Right hindlimb (tissue), 1 donor: ENCODE measurements at places on chromosomes 12 and 14.

GRCh38 chr14:68274725-68275124 lies 455.1 kb downstream of the RAD51B start:
- DNase-seq, result no peak

GRCh38 chr14:51931308-51931707 lies 58.0 kb upstream of the RTRAF start:
- DNase-seq, result no peak

DNA sequence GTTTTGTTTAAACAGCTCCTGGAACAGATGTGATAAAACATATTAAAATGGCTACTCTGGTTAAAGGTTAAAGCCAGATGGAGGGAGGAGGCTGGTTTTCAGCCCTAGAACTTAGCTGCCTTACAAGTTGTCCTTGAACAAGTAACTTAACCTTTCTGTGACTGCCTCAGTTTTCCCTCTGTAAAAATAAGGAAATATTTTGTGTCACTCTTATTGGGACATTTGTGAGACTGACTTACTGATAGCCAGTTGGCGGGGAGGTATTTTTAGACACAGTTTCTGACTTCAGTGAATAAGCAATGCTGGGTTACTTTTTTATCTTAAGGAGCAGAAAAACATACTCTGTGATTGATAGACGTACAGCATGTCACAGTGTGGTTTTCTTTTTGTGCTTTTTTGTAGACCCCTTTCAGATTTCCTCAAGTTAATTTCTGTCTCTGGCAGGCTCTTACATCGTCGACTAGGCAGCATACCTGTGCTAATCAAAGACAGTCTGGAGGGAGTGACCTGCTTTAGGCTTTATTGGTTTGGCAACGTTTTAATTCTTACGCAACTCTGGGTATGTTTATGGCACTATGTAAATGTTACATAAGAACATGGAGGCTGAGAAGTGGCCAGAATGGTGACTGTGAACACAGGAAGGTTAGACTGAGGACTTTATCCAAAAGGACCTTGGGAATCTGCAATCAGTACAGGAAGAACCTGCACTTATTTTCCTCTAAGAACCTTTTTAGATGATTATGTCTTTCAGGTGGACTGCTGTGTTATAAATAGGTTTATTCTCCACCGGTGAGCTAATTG lies 3.3 kb downstream of the ACVR1B start:
- DNase-seq, result no peak

DNA sequence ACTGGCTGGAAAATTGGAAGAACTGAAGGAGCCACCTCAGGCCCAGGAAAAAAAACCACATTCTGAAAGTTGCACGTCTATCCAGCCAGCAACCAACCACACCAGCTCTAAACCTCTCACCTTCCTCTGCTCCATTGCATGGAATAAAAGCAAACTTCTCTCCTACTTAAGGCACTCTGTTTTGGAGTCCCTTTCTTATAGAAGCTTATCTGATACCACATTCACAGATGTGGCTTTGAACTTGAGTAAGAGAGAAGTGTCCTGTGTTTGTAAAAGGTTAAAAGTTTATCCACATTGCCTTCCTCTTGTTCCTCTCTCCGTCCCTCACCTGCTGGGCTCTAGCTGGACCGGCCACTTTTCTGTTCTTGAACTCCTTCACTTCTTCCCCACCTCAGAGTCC lies 99.6 kb upstream of the PLXNC1 start:
- DNase-seq, result no peak

DNA sequence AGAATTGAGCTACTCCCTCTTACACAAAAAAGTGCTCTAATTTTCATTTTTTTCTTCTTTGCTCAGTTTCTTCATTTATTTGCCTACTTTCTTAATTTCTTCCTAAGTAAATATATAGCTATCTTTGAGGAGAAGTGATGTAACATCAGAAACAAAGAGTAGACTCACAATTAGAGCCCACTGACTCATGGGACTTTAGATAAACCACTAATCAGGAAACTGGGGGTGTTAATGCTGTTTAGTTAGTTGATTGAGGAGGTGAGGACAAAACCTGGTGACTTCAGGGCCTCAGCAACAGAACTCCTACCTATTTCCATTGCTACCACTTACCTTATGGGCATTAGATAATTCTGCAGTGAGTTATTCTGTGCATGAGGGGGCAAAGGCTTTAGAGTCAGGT lies 151.7 kb downstream of the MON2 start:
- no peak for DNase-seq

DNA sequence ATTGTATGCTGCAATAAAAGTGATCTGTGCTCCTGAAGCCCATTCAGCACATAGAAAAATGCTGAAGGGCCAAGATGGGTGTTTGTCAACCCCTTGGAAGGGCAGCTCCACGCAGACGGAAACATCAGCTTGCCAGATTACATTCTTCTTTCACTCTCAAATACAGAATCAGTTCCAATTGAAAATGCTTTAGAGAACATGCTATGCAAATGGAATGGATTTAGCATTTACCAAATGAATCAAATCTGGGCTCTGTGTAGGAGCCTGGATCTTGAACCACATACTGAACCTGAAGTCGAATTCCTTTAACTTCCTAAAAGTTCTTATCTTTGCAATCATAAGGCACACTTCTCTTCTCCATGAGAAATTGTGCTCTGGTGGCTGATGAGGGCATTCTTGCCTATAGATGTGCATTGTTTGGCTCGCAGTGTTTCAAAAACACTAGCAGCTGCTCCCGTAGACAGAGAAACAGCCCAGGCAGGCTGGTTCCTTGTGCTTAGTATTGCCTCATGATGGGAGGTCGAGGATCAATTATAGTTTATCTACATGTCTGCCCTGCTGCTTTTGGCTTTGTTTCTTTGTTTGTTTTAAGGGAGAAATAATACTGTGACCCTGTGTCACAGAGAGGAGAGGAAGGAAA lies 489.8 kb upstream of the FLRT2 start:
- no peak for DNase-seq

DNA sequence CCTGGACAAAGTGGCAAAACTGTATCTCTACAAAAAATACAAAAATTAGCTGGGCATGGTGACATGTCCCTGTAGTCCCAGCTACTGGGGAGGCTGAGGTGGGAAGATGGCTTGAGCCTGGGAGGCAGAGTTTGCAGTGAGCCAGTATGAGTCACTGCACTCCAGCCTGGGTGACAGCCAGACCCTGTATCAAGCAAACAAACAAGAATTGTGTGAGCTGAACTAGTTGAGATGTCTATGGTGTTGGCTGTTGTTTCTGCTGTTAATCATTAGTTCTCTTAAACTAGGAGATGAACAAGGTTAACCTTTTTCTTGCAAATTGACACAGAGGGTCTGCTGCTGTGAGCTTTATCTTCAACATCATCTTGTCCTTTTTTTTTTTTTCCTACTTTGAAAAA lies 23.6 kb downstream of the RASSF3 start:
- DNase-seq, result no peak

DNA sequence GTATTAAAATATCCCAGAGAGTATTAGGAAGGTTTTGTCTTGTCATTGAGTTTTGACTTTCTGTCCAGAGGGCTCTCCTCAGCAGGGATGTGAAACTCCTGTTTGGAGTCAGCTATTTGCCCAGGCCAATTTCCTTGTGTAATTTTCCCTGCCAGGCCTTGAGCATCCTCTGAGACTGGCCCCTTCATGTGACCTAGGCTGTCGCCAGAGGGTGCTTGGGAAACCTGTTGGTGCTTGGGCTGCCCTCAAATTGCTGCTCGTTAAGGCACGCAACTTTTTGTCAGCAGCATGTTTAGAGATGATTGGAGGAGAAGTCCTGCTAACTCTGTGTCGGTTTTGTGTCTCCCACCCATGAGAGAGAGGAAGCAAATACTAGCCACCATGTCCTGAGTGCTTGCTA lies 39.1 kb downstream of the IQSEC3 start:
- DNase-seq, result no peak

DNA sequence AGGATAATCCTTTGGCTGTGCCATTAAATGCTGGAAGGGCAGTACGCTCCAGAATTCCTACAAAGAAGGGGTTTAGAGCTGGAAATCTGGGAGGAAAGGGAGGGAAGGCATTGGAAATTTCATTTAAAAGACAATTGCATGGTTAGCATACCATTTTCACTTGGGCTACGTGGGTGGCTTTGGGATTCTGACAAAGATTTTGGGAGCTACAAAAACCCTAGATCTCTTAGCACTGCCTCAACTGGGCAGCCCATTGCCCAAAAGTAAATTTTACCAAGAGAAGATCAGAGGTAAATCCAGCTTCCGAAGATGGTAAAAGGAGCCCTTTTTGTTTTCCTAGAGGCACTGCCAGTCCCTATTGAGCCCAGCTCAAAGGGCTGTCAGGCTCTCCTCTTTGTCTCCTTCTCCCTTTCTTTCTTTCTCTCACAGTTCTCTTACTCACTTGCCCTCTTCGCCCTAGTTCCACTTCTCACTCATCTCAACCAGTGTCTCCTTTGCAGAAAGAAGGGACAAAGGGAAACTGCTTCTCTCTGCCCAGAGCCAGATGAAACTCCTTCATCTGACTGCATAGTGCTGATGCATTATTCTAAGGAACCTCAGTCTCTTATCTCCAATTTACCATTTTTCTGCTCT lies 125.4 kb upstream of the PLEKHA5 start:
- DNase-seq, result no peak

GRCh38 chr14:21536418-21537089 lies 10.4 kb upstream of the SALL2 start:
- DNase-seq, result peak; percentile 23

DNA sequence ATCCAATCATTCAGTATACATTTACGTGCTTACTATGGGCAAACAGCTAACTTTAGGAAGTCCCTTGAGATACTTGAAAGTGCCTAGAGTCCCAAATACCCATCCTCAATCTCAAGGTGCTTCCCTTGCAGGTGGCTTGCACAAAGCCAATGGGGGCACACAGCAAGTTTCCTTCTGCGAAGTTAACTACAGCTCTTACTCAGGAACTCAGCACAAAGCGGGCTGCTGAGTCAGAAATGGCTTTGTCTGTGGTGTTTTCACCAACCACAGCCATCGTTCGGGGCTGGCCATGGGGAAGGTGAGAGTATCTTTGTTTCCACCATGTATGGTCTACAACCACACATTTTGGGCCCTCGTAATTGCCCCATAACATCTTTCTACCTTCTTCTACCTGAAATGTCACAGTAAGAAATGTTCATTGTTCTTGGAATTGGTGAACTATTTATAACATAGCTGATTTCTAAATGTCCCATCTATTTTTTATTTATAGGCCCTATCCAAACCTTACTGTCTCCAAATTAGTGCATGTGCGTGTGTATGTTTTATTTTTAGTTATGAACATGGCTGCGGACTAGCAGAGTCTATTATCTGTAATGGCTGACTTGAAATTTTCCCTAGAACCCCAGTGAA lies 13.9 kb downstream of the MFAP5 start:
- no peak for DNase-seq

DNA sequence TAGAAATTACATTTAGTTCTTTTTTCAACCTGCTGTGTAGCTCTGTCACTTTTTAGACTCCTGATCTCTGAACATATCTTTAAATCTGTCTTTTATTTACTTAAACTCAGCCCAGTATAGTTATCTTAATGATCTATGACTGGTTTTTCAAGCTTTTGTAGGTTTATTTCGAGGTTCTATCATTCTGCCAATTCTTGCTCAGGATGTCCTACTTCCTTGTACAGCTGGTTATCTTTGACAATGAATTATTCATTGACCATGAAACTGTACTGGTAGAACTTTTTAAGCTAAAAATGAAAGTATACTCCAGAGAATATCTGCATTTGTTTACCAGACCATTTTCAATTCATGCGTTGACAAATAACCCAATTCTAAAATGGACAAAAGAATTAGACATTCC lies 37.8 kb downstream of the TC2N start:
- no peak for DNase-seq

- DNase-seq, result peak; percentile 87
These were observed 198.9 kb downstream of the ZFP36L1 start for GRCh38 chr14:68593806-68594536.

GRCh38 chr14:29354486-29354885 lies 573.2 kb downstream of the PRKD1 start:
- DNase-seq, result no peak

DNA sequence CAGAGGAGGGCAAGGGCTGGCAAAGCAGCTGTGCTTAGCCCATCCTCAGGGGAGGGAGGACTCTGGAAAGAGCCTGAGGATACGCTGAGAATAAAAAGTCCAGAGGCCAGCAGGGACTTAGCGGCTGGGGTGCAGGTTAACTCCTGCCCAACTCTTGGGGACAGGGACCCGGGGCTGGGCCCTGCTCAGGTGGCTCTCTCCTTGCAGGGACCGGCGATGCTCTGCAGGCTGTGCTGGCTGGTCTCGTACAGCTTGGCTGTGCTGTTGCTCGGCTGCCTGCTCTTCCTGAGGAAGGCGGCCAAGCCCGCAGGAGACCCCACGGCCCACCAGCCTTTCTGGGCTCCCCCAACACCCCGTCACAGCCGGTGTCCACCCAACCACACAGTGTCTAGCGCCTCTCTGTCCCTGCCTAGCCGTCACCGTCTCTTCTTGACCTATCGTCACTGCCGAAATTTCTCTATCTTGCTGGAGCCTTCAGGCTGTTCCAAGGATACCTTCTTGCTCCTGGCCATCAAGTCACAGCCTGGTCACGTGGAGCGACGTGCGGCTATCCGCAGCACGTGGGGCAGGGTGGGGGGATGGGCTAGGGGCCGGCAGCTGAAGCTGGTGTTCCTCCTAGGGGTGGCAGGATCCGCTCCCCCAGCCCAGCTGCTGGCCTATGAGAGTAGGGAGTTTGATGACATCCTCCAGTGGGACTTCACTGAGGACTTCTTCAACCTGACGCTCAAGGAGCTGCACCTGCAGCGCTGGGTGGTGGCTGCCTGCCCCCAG lies 2.8 kb downstream of the B3GNT4 start:
- no peak for DNase-seq

DNA sequence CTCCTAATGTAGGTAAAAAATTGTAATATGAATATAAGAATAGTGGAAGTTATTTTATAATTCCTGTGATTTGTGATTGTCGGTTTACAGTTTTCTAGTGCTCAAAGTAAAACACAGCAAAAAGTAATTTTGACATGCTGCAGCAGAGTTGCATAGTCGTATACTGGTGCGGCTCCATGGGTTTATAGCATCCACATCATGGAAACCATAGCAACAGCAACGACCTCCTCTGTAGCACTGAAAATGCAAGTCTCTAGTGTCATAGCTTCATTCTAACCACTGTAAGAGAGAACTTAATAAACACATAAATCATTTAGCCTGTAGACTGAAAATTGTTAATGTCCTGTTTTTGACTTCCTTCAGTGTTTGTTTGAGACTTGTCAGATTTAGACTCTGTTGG lies 574.3 kb downstream of the KCNH5 start:
- no peak for DNase-seq

GRCh38 chr14:103206023-103206481 lies 82.8 kb downstream of the TNFAIP2 start:
- no peak for DNase-seq

DNA sequence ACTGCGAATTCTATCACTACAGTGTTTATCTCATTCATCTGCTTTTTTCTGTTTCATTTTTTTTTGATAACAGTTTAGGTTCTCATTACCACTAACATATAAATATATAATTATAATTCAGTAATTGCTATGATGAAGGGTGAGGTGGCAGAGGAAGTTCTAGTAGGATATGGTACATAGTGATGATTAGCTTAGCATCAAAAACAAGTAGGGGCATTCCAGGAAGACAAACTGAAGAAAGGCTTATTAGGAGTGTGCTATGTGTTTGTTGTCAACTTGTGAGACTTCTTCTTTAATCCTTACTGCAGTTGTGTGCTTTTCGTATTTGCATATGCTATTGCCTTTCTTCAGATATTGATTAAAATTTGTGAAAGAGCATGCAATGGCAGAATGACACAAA lies 20.6 kb downstream of the FUT8 start:
- no peak for DNase-seq
